Fibroblast of pulmonary artery (primary cell): ENCODE measurements at places on chromosomes 5 and 9.

GRCh38 chr9:121498487-121499176, 1.0 kb downstream of the GGTA1 start:
- DNase-seq = peak; percentile 67

DNA sequence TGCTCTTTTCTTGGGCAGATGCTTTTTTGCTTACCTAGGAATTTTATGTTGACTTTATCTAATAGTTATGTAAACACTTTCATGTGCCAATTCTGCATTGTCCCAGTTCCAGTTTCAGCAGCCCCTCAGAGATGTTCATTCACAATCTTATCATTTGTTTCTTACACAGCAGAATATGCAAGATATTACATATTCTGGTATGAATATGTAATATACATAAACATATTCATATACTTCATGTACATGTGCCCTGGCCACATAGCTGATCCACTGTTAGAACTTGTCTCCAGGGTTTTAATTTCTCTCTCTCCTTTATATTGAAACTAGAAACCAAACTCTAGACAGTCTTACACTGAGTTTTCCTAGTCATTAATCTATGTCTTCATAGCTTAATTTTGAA, 90.2 kb upstream of the PARP8 start:
- DNase-seq = no peak

DNA sequence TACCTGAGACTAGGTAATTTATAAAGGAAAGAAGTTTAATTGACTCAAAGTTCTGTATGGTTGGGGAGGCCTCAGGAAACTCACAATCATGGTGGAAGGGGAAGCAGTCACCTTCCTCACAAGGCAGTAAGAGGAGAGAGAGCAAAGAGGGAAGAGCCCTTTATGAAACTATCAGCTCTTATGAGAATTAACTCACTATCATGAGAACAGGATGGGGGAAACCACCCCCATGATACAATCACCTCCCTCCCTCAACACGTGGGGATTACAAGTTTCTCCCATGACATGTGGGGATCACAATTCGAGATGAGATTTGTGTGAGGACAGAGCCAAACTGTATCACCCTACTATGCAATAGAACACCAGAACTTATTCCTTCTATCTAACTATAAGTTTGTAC, 27.9 kb downstream of the CD274 start:
- DNase-seq = no peak

GRCh38 chr5:143471666-143472464, 68.4 kb upstream of the NR3C1 start:
- no peak for DNase-seq
